Upper lobe of right lung (tissue), 1 donor: ENCODE measurements at places on chromosomes 6 and 20. TPM values are rescaled to one million over a fixed set of nuclear protein-coding genes. Genes with fewer than 3 reads are reported as not detected.

DNA sequence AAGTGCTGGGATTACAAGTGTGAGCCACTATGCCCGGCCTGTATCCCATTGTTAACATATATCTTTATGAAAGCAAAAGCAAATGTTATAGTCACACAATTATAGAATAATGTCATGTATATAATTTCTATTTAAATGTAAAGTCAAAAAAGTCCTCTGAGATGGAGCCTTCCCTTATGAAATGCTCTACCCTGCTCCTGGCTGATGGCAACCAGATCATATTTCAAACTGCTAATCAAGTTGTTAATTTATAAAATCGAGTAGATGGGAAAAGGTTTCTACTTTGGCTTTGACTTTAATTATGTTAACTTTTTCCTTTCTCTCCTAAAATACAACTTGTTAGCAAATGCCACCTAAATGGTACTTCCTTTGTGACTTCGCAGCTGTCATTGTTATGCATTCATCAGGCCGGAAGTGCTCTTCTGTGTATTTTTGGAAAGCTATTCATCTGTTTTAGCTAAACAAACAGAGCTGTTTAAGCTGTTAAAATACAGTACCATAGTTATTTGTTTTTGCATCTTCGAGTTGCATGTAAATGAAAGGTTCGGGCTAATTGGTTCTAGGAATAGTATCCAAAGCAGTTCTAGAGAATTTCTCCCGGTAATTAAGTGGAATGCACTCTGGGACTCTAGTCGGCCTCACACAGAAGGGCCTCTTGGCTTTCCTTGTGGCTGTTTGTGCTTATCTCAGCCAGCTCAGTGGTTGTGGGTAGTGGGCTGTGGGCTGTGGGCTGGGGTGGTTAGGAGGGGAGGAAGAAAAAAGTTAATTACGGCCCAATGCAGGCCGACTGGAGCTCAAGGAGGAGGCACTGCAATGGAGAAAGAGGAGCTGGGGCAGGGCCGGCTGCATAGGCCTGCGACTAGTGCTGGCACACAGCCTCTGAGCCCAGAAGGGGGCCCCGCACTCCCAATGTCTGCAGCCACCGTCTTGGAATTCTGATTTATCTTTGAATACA lies 34.8 kb downstream of the SLC35D3 start:
- H3K27ac ChIP-seq = no peak overlapping the region
- no peaks in the 10 kb centered on the region for H3K36me3 ChIP-seq
- DNase-seq = no peak
- no peak overlapping the region for H3K4me3 ChIP-seq

DNA sequence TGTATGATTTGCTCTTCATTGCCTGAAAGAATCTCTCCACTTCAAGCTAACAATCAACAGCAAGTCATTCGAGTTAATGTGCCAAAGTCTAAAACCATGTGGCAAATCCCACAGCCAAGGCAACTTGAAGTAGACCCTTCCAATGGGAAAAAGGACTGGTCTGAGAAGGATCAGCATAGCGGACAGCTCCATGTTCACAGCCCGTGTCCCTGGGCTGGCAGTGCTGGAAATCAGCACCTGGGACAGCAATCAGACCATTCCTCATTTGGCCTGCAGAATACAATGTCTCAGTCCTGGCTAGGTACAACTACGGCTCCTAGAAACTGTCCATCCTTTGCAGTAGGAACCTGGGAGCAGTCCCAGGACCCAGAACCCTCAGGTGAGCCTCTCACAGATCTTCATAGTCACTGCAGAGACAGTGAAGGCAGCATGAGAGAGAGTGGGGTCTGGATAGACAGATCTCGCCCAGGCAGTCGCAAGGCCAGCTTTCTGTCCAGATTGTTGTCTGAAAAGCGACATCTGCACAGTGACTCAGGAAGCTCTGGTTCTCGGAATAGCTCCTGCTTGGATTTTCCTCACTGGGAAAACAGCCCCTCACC lies 1.1 kb downstream of the GJA10 start:
- H3K27ac ChIP-seq = no peak overlapping the region
- H3K4me3 ChIP-seq = no peak overlapping the region
- no peaks in the 10 kb centered on the region for H3K4me1 ChIP-seq
- H3K36me3 ChIP-seq = no peaks in the 10 kb centered on the region

DNA sequence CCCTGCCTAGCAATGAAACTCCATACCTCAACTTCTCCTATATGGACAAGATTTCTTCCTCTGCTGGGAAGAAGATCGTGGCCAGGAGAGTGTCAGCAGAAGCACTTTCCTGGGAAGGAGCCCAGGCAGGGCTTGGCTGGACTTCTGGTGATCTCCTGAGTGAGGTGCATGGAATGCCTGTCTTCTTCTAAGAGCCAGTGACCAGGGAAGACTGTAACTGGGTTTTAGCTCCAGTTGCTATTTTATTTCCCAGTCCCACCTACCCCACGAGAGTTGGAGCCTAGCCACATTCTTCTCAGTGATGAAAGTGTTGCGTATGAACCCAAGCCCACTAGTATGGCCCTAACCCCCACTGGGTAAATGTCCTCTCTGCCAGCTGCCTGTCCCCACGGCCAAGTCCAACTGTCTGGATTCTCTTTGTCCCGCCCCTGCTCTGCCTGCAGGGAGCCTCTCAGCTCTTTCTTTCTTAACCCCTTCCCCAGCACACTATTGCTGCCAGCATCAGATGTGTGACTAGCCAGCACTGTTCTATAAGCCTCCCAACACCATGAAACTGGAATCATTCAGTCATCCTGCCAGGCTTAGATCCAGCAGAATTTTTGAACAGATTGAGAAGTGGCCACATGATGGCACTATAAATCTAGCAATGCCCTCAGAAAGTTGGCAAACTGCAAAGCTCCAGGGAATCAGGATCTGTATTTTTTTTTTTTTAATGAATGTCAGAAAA lies 69.8 kb upstream of the FAM184A start:
- peak overlapping the region; percentile 42 for H3K27ac ChIP-seq
- no peaks in the 10 kb centered on the region for H3K36me3 ChIP-seq

GRCh38 chr6:54900666-54901065 lies 54.1 kb downstream of the FAM83B start:
- no peak overlapping the region for H3K27ac ChIP-seq
- H3K36me3 ChIP-seq = no peaks in the 10 kb centered on the region
- H3K4me1 ChIP-seq = no peaks in the 10 kb centered on the region
- H3K4me3 ChIP-seq = no peak overlapping the region

Gene ARMC2
- total RNA-seq = 5.8 TPM

GRCh38 chr6:23228439-23229024 lies 659.2 kb downstream of the HDGFL1 start:
- peak; percentile 36 for DNase-seq
- H3K27me3 ChIP-seq = no peaks in the 10 kb centered on the region
- H3K36me3 ChIP-seq = no peaks in the 10 kb centered on the region
- no peak overlapping the region for H3K27ac ChIP-seq
- H3K4me3 ChIP-seq = no peak overlapping the region

Gene SCUBE3
- total RNA-seq = 0.46 TPM

GRCh38 chr6:14524319-14524718 lies 406.7 kb downstream of the CD83 start:
- H3K36me3 ChIP-seq = no peaks in the 10 kb centered on the region
- no peaks in the 10 kb centered on the region for H3K27me3 ChIP-seq
- no peak for DNase-seq
- no peak overlapping the region for H3K4me3 ChIP-seq
- H3K27ac ChIP-seq = no peak overlapping the region

DNA sequence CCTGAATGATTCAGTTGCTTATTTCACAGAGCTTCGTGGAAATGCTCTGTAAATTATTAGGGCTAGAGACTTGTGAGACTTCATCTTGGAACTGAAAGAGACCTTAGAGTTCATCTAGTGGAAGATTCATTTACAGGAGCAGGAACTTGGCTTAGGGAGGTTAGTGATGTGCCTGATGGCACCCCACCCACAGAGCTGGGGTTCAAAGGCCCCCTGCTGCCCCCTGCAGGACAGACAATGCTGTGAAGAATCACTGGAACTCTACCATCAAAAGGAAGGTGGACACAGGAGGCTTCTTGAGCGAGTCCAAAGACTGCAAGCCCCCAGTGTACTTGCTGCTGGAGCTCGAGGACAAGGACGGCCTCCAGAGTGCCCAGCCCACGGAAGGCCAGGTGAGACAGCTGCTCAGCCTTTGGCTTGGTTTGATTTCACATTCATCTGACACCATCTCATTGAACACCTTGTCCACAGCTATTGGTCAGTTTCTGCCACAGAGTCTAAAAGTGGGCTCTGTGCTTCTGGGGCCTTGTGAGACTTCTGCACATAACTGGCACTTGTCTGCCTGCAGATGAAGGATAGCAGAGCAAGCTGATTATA lies 25.1 kb downstream of the MYBL2 start:
- H3K36me3 ChIP-seq = no peaks in the 10 kb centered on the region
- no peak for DNase-seq
- no peak overlapping the region for H3K4me3 ChIP-seq
- H3K27ac ChIP-seq = no peak overlapping the region

Gene ADGRB3
- total RNA-seq = 3.5 TPM

Gene FAM217A
- not detected for total RNA-seq

Gene BMP6
- total RNA-seq = 6.6 TPM

Gene HLA-DQA2
- 51.7 TPM for total RNA-seq

Gene CST2
- not detected for total RNA-seq

DNA sequence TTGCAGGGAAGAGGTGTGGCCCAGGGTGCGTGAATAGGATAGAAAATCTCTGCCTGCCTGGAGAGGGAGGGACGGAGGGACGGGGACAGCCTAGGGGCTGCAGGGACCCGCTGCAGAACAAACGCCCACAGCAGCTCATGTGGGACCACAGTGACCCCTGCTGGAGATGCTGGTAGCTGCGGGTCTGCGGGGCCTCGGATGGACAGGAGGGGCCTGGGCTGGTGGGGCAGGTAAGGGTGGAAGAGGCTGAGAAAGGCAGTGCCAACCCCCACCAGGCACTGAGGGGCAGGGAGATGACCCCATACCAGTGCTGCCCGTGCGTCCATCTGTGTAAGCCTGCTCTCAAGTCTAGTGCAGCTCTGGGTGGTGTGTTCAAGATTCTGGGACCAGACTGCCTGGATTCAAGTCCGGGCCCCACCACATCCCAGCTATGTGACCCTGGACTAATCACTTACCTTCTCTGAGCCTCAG lies 39.4 kb downstream of the KIAA1755 start:
- no peaks in the 10 kb centered on the region for H3K4me1 ChIP-seq
- no peak overlapping the region for H3K4me3 ChIP-seq
- no peaks in the 10 kb centered on the region for H3K36me3 ChIP-seq
- H3K27ac ChIP-seq = no peak overlapping the region
- peak; percentile 83 for DNase-seq

Gene TM9SF4
- total RNA-seq = 49.2 TPM

GRCh38 chr6:124869416-124869815 lies 92.8 kb upstream of the RNF217 start:
- H3K4me1 ChIP-seq = no peaks in the 10 kb centered on the region
- no peaks in the 10 kb centered on the region for H3K27me3 ChIP-seq
- no peak for DNase-seq
- H3K4me3 ChIP-seq = no peak overlapping the region
- no peaks in the 10 kb centered on the region for H3K36me3 ChIP-seq
- H3K27ac ChIP-seq = no peak overlapping the region

DNA sequence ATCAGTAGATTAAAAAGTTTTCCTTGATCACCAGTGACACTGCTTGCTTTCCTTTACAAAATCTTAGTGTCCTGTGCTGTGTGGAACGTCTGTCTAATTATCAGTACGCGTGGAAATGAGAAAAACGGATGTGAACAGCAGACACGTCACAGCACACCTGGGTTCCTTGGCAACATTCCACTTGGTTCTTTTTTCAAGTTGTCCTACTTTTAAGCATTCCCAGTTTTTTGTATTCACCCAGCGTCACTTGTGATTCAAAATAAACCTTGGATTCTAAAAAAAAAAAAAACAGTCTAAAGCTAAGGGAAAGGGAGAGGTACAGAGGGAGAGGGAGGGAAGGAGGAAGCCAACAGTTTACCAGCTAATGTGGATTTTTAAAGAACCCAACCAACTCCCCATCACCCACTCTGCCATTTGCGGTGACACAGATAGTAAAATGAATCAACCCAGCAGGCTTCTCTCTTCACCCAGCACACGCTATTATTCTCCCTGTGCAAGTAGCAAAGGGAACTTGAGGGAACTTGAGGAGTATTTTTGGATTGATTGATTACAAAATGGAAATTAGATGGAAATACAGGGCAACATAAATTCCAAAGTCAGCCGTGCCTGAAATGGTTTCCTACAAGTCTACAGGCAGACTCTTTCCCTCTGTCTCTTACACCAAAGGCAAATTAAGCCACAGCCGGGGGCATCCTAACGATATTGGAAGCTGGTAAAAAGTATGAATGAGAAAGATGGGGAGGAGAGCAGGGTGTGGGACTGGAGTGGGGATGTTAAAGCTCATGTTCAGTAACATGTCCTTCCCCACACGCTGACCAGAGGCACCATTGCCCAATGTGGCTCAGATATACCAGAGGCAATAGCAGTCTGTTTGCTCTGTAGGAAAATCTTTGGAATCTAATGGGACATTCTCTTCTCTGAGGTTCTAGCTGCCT lies 129.8 kb downstream of the SASH1 start:
- no peak for DNase-seq
- H3K27me3 ChIP-seq = no peaks in the 10 kb centered on the region
- peaks cover 37% of the 10 kb centered on the region for H3K36me3 ChIP-seq
- no peak overlapping the region for H3K4me3 ChIP-seq
- peaks cover 10% of the 10 kb centered on the region for H3K4me1 ChIP-seq
- H3K27ac ChIP-seq = peak overlapping the region; percentile 5

Gene DNAH8
- total RNA-seq = 0.17 TPM

- no peak for DNase-seq
- H3K4me3 ChIP-seq = peak overlapping the region; percentile 69
- peaks cover 55% of the 10 kb centered on the region for H3K4me1 ChIP-seq
Observed at GRCh38 chr20:62368392-62368975, 1.4 kb upstream of the LAMA5 start.

GRCh38 chr6:100845676-100846075 lies 35.5 kb downstream of the ASCC3 start:
- no peaks in the 10 kb centered on the region for H3K27me3 ChIP-seq
- H3K36me3 ChIP-seq = peaks cover 17% of the 10 kb centered on the region
- H3K4me3 ChIP-seq = no peak overlapping the region
- no peaks in the 10 kb centered on the region for H3K4me1 ChIP-seq
- DNase-seq = no peak

Gene RNF217
- total RNA-seq = 29.2 TPM

DNA sequence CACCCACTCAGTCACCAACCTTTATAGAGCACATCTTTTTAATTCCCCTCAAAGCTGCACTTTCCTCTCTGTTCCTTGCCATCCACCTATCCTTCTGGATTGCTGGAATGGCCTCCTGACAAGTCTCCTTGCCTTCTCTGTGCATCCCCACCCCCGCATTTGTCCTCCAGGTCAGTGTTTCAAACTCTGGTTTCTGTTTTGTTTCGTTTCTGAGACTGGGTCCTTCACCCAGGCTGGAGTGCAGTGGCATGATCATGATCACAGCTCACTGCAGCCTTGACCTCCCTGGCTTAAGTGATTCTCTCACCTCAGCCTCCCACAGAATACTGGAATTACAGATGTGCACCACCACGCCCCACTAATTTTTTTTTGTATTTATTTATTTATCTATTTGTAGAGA lies 96.2 kb downstream of the PLCB1 start:
- no peak for DNase-seq
- no peaks in the 10 kb centered on the region for H3K27me3 ChIP-seq
- H3K4me1 ChIP-seq = no peaks in the 10 kb centered on the region
- no peak overlapping the region for H3K4me3 ChIP-seq
- no peaks in the 10 kb centered on the region for H3K36me3 ChIP-seq
- H3K27ac ChIP-seq = no peak overlapping the region

Gene FOXO3
- total RNA-seq = 73.6 TPM

Gene HMGCLL1
- 4.2 TPM for total RNA-seq

Gene PMEPA1
- total RNA-seq = 49.1 TPM

- DNase-seq = no peak
- H3K27ac ChIP-seq = no peak overlapping the region
- H3K36me3 ChIP-seq = peaks cover 41% of the 10 kb centered on the region
- no peak overlapping the region for H3K4me3 ChIP-seq
Observed at GRCh38 chr20:47659904-47660601, 125.2 kb downstream of the SULF2 start.

GRCh38 chr6:54134935-54135334 lies 23.7 kb downstream of the MLIP start:
- no peak overlapping the region for H3K4me3 ChIP-seq
- H3K4me1 ChIP-seq = no peaks in the 10 kb centered on the region
- H3K27me3 ChIP-seq = no peaks in the 10 kb centered on the region
- no peak for DNase-seq
